ENCODE measurements at places on chromosomes 5 and 9. TPM values are rescaled to one million over a fixed set of nuclear protein-coding genes. Genes with fewer than 3 reads are reported as not detected.

DNA sequence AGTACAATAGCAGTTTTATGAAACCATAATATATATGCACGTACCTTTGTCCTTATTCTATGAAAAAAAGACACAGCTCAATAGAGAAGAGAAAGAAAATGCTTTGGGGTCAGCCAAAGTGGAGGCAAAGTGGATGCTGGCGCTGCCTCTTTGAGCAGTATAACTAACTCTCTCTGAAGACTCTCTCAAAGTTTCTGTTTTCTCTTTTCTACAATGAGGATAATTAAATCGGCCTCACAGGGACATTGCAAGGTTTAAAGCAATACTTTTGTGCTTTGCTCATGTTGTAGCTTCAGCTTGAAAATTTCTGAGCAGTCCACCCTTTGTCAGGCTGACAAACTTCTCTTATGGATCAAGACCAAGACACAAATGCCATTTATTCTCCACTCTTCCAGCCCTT is 455.1 kb upstream of the MPDZ start:
- no peak overlapping the region for H3K27ac ChIP-seq
- no peak overlapping the region for H3K4me3 ChIP-seq
- no peaks in the 10 kb centered on the region for H3K4me1 ChIP-seq
- H3K27me3 ChIP-seq: no peaks in the 10 kb centered on the region
- no peaks in the 10 kb centered on the region for H3K36me3 ChIP-seq

DNA sequence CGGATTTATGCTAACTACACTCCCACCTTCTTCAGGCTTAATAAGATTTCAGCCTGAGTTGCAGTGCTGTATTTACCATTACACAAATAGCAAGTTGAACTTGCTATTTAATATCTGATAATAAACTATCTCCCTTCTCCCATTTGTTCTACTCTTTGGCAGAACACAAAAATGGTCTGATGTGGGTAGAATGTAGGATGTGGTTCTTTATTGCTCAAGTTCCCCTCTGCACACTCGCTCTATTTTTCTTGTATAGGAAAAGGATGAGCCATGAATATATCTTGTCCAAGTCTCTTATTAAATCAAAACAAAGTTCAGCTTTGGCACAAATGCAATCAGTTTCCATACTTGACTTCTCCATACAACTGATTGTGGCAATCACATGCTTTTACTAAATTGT is 37.2 kb upstream of the KIF2A start:
- no peak for DNase-seq
- H3K27ac ChIP-seq: no peak overlapping the region
- no peak overlapping the region for H3K4me3 ChIP-seq
- no peaks in the 10 kb centered on the region for H3K4me1 ChIP-seq
- H3K36me3 ChIP-seq: no peaks in the 10 kb centered on the region

DNA sequence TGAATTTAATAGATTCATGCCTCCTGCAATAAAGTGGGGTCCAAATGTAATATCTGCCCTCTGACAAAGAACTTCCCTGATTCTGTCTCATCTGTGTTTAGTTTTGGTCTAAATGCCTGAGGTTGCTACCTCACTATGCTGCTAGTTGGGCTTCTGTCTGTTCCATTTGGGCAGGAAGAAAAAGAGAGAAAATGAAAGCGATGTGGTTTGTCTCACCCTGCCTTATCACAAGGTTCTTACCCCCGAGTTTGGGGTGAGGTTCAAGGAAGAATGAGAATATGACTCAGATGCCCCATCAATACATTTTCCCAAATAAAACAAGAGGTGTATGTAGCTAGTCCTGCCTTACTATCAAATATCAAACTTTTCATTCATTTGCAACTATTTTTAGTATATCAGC is 132.1 kb upstream of the MTAP start:
- no peaks in the 10 kb centered on the region for H3K27me3 ChIP-seq
- no peaks in the 10 kb centered on the region for H3K4me1 ChIP-seq
- DNase-seq: no peak
- H3K36me3 ChIP-seq: no peaks in the 10 kb centered on the region

- H3K4me3 ChIP-seq: no peak overlapping the region
- DNase-seq: no peak
- H3K36me3 ChIP-seq: no peaks in the 10 kb centered on the region
- H3K27me3 ChIP-seq: no peaks in the 10 kb centered on the region
- no peak overlapping the region for H3K27ac ChIP-seq
Measured at GRCh38 chr5:33883482-33883881, 8.3 kb downstream of the ADAMTS12 start.

- no peaks in the 10 kb centered on the region for H3K4me1 ChIP-seq
- DNase-seq: no peak
- no peak overlapping the region for H3K4me3 ChIP-seq
- no peak overlapping the region for H3K27ac ChIP-seq
- no peaks in the 10 kb centered on the region for H3K36me3 ChIP-seq
Measured at GRCh38 chr9:122274055-122274454, 9.4 kb downstream of the MRRF start.

- no peak overlapping the region for H3K4me3 ChIP-seq
- no peak overlapping the region for H3K27ac ChIP-seq
- no peaks in the 10 kb centered on the region for H3K27me3 ChIP-seq
- H3K36me3 ChIP-seq: peaks cover 4% of the 10 kb centered on the region
Measured at GRCh38 chr5:90398726-90399125, 10.8 kb downstream of the CETN3 start.

- no peaks in the 10 kb centered on the region for H3K4me1 ChIP-seq
- DNase-seq: no peak
- no peaks in the 10 kb centered on the region for H3K27me3 ChIP-seq
- H3K27ac ChIP-seq: no peak overlapping the region
Measured at GRCh38 chr9:93670208-93671019, 94.0 kb downstream of the PHF2 start.

GRCh38 chr5:34998058-34998789 is 49.5 kb downstream of the AGXT2 start:
- no peaks in the 10 kb centered on the region for H3K27me3 ChIP-seq
- H3K4me1 ChIP-seq: no peaks in the 10 kb centered on the region
- DNase-seq: no peak
- H3K4me3 ChIP-seq: no peak overlapping the region
- H3K36me3 ChIP-seq: no peaks in the 10 kb centered on the region

DNA sequence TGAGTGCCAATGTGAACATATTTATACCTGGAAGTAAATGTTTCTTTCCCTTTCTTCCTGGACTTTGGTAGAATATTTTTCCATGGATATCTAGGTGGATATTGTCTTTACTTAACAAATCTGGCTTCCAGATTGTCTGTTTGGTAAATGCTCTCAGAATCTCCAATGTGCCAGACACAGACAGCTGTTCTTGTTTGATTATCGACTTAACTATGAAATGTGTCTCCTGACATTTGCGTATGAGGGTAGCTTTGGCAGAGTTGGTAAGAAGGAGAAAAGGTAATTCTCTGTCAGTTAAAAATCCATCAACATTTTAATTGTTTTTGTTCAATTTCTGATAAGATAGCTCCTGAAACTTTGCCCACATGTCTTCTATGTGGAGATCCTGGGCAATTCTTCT is 196.4 kb upstream of the NUDT12 start:
- no peaks in the 10 kb centered on the region for H3K4me1 ChIP-seq
- no peak for DNase-seq
- H3K36me3 ChIP-seq: no peaks in the 10 kb centered on the region
- H3K4me3 ChIP-seq: no peak overlapping the region
- no peaks in the 10 kb centered on the region for H3K27me3 ChIP-seq

GRCh38 chr9:87392086-87392485 is 105.6 kb upstream of the DAPK1 start:
- no peaks in the 10 kb centered on the region for H3K27me3 ChIP-seq
- no peak overlapping the region for H3K4me3 ChIP-seq
- H3K4me1 ChIP-seq: no peaks in the 10 kb centered on the region
- no peak overlapping the region for H3K27ac ChIP-seq

DNA sequence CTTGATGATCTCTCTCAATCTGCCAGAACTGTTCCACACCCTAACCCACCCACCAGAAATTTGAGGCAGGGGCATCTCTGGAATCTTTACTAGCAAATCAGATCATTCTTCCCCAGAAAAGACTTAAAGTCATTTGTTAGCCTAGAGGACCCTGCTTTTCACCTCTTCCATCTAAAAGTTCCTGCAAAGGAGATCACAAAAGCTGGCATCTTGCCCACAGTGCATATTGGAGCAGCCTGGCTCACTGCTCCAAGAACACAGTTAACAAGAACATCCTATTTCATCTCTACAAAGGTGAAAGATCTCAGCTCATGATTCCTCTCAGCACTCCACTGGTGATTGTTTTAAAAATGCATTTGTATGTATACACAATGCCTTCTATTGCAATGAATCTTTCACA is 36.3 kb downstream of the GABRP start:
- DNase-seq: no peak
- H3K4me1 ChIP-seq: no peaks in the 10 kb centered on the region
- H3K36me3 ChIP-seq: no peaks in the 10 kb centered on the region
- H3K4me3 ChIP-seq: no peak overlapping the region
- H3K27me3 ChIP-seq: no peaks in the 10 kb centered on the region

DNA sequence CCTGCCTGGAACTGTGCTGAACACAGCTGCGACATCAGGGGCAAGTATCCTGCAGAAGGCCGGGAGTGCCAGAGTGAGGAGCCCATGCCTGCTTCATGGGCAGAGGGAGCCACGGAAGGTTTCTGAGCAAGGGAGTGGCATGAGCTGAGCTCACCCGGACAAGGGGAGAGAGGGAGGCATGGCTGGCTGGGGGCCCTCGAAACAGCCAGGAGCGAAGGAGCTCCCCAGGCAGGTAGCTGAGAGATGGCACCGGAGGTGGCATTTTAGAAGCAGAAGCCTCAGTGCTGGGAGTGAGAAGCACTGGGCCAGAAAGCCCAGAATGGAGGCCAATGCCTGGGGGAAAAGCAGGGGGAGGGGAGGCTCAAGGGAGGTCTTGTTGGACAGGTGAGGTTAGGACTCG is 56.9 kb upstream of the SARDH start:
- H3K4me1 ChIP-seq: peaks cover 6% of the 10 kb centered on the region
- no peaks in the 10 kb centered on the region for H3K27me3 ChIP-seq
- H3K27ac ChIP-seq: no peak overlapping the region
- no peak overlapping the region for H3K4me3 ChIP-seq

GRCh38 chr9:109935406-109936087 is 155.5 kb downstream of the PALM2AKAP2 start:
- no peaks in the 10 kb centered on the region for H3K4me1 ChIP-seq
- H3K36me3 ChIP-seq: no peaks in the 10 kb centered on the region
- DNase-seq: no peak
- no peaks in the 10 kb centered on the region for H3K27me3 ChIP-seq
- no peak overlapping the region for H3K27ac ChIP-seq

DNA sequence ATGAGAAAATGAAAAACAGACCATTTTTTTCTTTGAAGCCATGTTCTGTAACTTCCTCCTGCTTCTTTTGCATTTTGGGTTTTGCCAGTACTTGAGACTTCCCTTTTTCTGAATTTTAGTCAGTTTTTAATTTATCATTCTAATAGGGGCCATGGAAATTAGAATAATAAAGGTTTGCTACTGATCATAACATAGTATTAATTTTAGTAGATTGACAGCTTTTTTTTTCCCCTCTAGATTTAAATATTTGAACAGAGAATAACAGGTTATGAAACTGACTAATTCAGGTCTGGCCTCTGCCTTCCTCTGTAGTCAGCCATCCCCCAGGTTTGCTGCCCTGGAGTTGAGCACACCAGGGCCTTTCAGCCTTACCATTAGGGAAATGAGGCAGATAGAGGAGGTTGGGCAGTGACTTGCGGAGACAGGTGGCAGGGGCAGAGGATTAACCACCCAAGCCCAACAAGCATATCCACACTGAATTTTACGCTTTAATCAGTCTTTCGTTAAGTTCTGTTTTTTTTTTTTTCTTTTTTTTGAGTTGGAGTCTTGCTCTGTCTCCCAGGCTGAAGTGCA is 80.1 kb upstream of the TNFAIP8 start:
- DNase-seq: no peak
- no peak overlapping the region for H3K4me3 ChIP-seq
- H3K36me3 ChIP-seq: no peaks in the 10 kb centered on the region
- H3K4me1 ChIP-seq: peaks cover 35% of the 10 kb centered on the region
- H3K27me3 ChIP-seq: no peaks in the 10 kb centered on the region

GRCh38 chr9:117691367-117691766 is 12.8 kb upstream of the TLR4 start:
- no peaks in the 10 kb centered on the region for H3K36me3 ChIP-seq
- H3K4me1 ChIP-seq: no peaks in the 10 kb centered on the region
- H3K27ac ChIP-seq: no peak overlapping the region
- H3K4me3 ChIP-seq: no peak overlapping the region
- H3K27me3 ChIP-seq: no peaks in the 10 kb centered on the region

GRCh38 chr5:1399737-1400136 is 45.5 kb downstream of the SLC6A3 start:
- H3K4me3 ChIP-seq: no peak overlapping the region
- no peaks in the 10 kb centered on the region for H3K36me3 ChIP-seq
- no peak overlapping the region for H3K27ac ChIP-seq
- DNase-seq: no peak
- H3K4me1 ChIP-seq: no peaks in the 10 kb centered on the region

DNA sequence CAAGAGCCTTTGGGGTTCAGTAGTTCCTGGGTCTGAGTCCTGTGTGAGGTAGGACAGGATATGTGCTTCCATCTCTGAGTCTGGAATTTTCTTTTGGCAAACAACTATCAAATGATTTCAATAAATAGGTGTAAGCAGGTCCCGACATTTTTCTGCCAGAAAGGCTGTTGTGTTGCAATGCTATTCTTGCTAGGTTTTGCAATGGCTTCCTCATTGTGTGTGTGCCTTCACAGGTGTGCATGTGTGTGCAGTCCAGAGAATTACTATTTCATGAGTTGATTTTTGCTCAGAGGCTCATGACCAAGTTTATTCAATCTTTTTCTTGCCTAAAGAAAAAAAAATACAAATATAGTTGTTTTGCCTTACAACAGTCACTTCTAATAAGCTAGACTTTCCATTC is 64.5 kb upstream of the FRRS1L start:
- no peak for DNase-seq
- H3K27ac ChIP-seq: no peak overlapping the region
- no peaks in the 10 kb centered on the region for H3K4me1 ChIP-seq
- no peaks in the 10 kb centered on the region for H3K36me3 ChIP-seq
- H3K27me3 ChIP-seq: no peaks in the 10 kb centered on the region

DNA sequence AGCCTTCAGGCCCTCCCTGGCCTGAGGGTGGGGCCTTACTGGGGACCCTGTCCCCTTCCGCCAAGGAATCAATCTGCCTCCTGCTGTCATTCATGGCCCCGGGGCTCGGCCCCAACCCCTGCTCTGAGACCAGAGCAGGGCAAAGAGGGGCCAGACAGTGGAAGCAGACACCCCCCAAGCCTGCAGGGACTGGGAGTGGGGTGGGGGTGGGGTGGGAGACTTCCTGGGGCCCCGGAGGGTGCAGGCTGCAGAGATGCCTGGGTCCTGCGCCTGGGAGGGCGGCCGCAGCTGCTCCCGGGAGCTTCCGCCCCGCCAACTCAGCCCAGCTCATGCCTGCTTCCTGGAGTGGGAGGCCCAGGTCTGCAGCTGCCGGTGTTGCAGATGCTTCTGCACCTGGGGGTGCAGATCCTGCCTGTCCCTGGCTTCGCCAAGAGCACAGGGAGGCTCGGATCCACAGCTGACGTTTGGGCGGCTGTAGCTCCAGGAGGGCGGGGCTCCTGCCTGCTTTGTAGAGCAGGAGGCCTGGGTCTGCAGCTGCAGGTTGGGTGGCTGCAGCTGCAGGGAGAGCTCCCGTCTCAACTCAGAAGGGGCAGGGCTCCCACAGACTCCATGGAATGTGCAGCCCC is 6.2 kb downstream of the KIF4B start:
- no peaks in the 10 kb centered on the region for H3K27me3 ChIP-seq
- no peak overlapping the region for H3K4me3 ChIP-seq

The FBN2 gene
- 2.4 TPM for total RNA-seq

The SEMA6A gene
- 4.0 TPM for total RNA-seq

The RMRP gene
- total RNA-seq: 4,621 TPM

The PCDHB16 gene
- total RNA-seq: 1.3 TPM

The GABRB2 gene
- total RNA-seq: not detected

The ORM2 gene
- not detected for total RNA-seq

The PLK2 gene
- total RNA-seq: 117 TPM

The GARIN3 gene
- total RNA-seq: not detected

The FREM1 gene
- total RNA-seq: 0.09 TPM

The COL15A1 gene
- total RNA-seq: 3.4 TPM

The CLIC3 gene
- 94.8 TPM for total RNA-seq

Data from esophagus squamous epithelium (tissue), 5 donors.